ENCODE measurements at places on chromosomes 2 and 18. TPM values are rescaled to one million over a fixed set of nuclear protein-coding genes. Genes with fewer than 3 reads are reported as not detected.

The TSGA10 gene
- total RNA-seq = 21.4 TPM

DNA sequence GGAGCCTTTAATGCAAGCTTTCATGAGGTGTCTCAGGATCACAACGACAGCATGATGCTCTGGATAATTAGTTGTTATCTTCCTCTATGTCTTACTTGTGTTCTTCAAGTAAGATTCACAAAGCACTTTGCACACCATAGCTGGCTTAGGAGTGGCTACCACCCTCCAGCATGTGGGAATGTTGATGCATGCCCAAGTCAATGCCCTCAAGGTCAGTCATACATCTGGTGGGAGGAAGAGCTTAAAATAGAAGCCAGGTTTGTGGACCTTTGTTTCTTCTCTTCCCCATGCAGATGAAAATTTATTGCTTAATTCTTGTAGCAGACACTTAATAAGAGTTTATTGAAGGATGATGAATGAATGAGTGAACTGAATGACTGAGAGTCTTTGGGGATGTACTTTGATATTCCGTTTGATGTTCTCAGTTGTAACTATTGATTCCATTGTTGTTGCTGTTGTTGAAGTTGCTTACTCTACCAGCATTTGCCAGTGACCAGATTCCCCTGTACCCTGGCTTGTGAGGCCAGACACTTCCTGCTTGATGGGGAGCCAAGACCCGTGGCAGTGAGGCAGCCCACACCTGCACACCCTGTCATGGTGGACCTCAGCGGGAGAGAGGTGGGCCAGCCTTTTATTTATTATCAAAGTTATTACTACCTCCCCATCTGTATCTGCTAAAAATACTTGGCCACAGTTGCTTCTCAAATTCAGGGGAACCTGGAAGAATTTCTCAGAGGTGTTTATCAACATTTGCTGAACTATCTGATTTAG, 137.8 kb downstream of the LAMA3 start:
- no peak for DNase-seq

The DSG2 gene
- 4.7 TPM for total RNA-seq

The TMEM178A gene
- 26.8 TPM for total RNA-seq

The CCL20 gene
- total RNA-seq = not detected

DNA sequence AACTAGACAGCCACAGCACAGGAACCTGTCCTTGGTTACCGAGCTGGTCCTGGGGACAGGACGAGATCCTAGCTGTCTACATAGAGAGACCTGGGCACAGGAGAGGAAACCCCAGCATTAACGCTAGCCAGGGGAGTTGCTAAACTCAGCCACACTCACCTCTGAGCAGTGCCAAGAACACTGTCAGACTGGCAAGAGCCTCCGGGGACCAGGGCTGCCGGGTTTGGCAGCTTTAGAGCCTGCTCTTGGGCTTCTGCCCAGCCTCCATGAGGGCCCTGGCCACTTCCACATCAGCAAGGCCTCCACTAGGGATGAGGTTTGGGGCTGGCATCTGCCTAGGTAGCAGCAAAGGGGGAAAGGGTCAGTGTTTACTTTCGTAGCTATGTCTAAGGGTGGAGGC, 6.7 kb downstream of the TMBIM1 start:
- peak; percentile 54 for DNase-seq

DNA sequence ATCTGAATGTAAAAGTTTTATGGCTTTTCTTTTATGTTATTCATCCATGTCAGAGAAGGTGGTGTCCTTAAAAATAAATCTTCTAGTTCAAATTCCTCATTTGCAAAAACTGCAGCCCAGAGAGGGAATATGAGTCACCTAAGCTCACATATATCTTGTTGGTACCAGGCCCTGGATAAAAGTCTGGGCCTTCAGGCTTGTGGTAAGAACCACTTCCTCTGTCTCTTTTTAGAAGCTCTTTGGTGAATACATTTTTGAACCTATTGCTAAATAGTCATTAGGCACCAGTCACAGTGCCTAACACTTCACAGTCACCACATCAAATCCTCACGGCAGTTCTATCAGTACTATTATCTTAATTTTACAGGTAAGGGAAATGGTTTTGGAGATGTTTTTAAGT, 199.2 kb downstream of the KCNS3 start:
- DNase-seq = no peak

The CPO gene
- total RNA-seq = not detected

- no peak for DNase-seq
Measured at GRCh38 chr18:79466591-79466990, 70.9 kb downstream of the NFATC1 start.

DNA sequence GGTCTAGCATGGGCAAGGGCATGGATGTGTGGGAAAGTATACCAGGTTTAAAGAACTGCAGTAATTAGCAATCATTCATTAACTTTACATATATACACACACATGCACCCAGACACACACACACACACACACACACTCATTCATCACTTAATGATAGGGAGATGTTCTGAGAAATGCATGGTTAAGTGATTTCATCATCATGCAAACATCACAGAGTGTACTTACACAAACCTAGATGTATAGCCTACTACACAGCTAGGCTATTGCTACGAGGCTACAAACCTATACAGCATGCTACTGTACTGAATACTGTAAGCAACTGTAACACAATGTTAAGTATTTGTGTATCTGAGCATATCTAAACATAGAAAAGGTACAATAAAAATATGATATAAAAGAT, 83.6 kb downstream of the COLEC12 start:
- DNase-seq = no peak

GRCh38 chr18:76315722-76316230, 179.3 kb downstream of the ZNF516 start:
- no peak for DNase-seq

The ABCG5 gene
- not detected for total RNA-seq

The TRPM8 gene
- 0.54 TPM for total RNA-seq

GRCh38 chr18:59610546-59611140, 86.6 kb downstream of the CCBE1 start:
- DNase-seq = no peak

Measured in cerebellum (tissue), 4 donors.